Neural progenitor cell (in vitro differentiated cells): ENCODE measurements at places on chromosomes 13 and 19.

DNA sequence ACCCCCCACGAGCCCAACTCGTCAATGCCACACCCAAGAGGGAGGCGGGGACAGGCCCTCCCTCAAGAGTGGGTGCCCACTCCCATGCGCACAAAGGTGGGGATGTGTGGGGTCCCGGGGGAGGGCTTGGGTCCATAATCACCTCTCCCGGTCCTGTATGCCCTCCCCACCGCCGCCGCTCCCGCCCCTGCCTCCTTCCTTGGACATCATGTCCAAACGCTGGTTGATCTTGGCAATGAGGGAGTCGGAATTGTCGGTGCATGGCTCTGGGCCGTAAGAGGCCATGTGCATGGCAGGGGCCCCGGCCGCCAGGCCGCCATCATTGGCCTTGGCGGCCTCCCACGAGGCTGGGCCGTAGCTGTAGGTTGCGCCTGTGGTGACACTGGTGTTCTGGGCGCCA is 5.9 kb downstream of the AKAP8 start:
- no peak for DNase-seq

DNA sequence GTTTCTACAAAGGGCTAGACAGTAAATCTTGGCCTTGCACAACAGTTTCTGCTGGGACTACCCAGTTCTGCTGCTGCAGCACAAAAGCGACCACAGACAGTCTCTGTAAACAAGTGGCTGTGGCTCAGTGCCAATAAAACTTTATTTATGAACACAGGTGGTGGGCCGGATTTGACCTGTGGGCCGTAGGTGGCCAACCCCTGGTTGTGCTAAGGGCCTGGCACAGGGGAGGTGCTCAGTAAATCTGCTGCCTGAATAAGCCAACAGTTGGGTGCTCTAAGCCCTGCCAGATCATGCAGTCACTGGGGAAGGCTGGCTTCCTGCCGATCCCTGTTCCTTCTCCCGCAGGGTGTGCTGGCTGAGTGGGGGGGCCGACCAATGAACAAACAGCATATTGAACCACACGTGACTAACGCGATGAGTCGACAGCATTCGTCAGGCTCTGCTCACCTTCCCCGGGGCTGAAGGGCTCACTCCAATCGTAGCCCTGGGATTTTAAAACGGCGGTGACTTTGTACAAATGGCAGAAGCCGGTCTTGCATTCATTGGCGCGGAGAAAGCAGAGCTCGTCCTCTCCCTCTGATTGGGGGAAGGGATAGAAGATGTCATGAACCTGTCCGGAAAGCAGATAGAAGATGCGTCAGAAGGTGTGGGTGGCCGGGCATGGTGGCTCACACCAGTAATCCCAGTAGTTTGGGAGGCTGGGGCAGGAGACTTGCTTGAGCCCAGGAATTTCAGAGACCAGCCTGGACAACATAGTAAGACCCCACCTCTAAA is 24.3 kb upstream of the MYDGF start:
- no peak for DNase-seq

GRCh38 chr19:54851353-54851752 is 1.1 kb downstream of the KIR3DL2 start:
- DNase-seq, result no peak

DNA sequence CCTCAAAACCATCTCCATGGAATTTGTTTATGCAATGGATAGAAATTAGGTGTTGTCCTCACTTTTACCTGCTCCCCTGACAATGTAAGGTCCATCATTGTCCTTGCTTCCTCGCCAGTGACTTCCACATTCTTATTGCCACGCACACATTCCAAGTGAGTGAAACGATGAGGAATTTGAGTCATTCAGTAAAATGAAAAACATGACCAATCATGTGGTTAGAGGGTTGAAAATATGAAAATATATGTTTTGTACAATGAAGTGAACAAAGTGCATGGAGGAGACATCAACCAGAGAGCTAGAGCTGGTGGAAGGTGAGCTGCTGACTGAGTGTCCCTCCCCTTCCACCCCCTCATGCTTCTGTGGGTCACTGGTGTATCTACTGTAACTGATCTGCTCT is 91.7 kb downstream of the ATP8A2 start:
- no peak for DNase-seq

DNA sequence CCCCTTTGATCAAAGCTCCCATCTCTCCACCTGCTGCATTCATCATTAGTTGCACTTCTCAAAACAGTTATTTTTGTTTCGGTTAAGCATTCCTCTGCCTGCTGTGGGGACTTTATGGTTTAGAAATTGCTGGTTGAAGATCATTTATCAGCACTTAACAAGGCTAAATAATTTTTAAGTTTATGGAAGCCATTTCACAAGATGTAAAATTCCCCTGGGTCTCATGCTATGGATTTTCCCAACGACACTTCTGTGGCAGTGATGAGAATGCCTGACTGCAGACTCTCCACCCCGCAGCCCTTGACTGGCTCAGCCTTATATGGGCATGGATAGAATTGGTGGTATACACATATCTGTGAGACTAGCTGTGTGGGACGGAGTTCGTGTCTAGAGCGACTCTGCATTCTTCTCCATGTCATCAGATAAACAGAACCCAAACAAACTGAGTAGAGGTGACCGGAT is 52.8 kb downstream of the COL4A2 start:
- DNase-seq, result no peak

DNA sequence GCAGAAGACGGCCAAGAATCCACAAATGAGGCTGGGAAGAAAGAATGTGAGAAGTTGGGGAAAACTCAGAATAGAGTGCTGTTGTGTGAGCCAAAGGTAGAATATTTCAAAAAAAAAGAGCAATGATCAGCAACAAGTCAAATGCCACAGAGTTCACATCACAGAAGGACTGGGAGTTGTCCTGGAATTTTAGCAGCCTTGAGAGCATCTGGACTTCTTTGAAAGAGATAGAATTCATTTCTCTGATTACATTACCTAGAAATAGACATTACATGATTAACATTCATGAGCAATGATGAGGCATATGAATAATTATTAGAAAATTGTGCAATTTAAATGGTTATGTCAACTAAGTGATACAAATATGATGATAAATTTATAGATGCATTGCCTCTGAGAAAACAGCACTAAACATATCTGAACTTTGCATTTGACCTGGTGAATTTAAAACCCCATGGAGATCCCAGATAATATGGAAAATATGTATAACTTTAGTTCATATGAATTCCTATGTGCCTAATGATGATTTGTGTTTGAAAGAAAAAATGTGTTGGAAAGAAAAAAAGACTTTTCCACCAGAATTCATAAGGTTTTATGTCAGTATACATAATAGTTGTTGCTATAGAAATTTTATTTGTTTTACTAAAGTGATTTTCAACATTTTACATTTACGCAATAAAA is 186.2 kb downstream of the POSTN start:
- DNase-seq, result no peak

GRCh38 chr19:6717441-6717971 is 2.9 kb downstream of the C3 start:
- DNase-seq, result no peak

DNA sequence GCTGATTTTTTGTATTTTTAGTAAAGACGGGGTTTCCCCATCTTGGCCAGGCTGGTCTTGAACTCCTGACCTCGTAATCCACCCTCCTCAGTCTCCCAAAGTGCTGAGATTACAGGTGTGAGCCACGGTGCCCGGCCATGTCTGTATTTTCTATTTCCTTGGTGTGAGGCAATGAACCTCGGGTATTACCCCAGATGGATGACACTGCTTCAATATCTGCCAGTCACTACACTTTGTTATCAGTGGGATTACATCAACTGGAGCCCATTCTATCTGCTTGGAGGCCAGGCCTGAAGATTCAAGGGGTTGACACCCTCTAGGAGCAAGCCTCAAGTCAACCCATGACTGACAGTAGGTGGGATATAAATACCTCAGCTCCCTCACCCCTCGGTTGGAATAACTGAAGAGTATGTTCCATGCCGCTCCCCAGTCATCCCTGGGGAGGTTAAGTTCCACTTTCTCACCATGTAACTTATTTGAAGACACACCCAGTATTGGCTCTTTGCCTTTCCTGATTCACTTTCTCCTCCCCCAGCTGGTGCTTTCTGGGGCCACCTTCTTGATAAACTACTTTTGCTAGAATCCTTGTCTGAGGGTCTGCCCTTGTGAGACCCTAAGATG is 992 bp upstream of the ADGRE1 start:
- DNase-seq, result no peak

- no peak for DNase-seq
These were observed 5.5 kb upstream of the PDE4C start for GRCh38 chr19:18231775-18232174.

DNA sequence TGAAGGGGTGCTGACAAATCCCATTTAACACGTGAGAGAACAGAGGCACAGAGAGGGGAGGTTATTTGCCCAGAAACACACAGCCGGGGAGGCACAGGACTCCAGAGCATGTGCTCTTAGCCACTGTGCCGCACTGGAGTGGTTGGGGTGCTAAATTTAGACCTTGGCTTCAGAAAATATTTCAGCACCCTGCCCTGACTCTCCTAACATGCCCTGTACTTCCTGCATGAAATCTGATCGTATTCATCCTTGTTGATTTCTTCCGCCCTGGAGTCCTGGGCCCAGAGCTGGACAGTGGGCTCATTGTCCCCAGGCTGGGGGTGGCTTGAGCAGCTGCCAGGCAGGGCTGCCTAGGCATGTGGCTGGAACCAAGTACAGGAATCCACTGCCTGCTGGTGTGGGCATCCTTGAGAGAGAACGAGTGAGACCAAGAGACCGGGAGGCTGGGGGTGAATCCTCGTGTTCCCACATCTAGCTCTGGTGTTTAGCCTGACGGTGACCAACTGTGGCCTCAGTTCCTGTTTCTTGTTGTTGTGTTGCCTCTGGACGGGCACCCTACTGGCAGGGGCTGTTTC is 5.3 kb downstream of the SLC27A1 start:
- DNase-seq, result no peak

- no peak for DNase-seq
These were observed 277.3 kb downstream of the FOXO1 start for GRCh38 chr13:40389081-40389641.
